ENCODE measurements at places on chromosomes 3 and 15.

DNA sequence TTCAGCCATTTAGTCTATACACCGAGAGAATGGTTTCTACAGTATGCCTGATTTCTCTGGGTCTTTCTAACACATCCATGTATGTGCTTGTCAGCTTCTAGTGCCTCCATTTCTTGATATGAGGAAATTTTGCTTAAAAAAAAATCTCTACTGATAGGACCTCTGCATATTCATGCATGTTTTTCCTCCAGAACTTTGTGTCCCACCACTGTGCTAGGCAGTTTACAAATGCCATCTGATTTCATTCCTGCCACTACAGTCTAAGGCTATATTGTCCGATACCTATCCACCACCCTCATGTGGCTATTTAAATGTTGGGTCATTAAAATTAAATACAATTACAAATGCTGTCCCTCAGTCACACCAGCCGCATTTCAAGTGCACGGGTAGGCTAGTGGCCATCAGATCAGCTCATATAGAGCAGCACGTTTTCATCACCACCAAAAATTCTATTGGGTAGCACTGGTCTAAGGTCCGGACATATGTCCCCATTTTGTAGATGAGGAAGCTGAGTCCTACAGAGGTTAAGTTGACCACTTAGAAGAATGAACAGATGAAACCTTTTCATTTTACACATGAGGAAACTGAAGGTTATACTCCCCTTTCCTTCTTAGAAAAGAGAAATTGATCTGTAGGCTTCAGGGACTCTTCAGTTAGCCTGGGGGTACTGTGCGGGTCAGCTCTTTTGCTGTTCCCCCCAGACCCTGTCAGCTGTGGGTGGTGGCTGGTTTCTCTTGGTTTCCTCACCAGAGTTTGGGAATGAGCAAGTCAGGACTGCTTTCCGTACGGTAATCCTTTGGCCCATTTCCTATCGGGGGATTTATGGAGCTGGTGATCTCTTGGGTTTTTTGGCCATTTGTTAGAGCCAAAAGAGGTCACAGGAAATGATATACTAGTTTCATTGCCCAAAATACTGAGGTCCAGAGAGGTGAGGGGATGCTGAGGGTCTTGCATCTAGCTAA lies 56.5 kb downstream of the SMAD3 start:
- DNase-seq = no peak

- DNase-seq = no peak
Measured at GRCh38 chr3:30098653-30099455, 507.5 kb upstream of the TGFBR2 start.

DNA sequence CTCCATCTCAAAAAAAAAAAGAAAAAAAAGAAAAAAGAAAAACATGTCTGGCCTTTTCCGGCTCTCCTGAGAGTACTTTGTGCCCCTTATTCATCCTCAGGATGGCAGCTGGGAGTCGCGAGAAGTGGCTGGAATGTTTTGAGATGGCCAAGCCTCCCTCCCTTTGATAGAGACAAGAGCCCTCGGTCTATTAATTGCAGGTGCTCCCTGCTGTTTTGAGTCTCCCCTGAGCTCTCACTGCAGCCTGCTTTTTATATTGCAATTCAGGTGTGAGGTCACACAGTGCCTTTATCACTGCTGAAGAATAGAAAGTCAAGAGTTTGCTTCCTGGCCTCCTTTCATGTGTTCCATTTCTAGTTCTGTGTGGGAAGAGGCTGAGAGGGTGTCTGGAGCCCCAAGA lies 10.9 kb downstream of the CA12 start:
- DNase-seq = no peak

DNA sequence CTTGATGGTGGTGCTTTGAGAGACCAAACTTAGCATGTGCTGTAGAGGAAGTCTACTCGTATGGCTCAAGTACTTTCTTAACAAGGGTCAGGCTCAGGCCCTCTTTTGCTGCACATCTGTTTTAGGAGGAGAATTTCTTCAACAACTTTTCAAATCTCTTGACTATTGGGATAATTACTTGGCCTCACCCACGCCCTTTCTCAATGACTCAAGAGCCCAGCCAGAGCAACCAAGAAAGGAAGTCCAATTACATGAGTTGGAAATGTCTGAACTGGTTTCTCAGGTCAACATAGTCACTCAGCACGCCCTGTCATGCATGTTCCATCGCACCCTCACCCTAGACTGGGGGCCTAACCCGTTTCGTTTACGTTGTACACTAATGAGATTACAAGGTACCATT lies 44.8 kb upstream of the UMPS start:
- no peak for DNase-seq

- DNase-seq = no peak
Measured at GRCh38 chr3:33146791-33147445, 33.1 kb downstream of the CRTAP start.

- DNase-seq = no peak
Measured at GRCh38 chr3:46477756-46478155, 13.1 kb upstream of the LTF start.

Data from activated T-helper 2 cell treated with anti-CD3 and anti-CD28 coated beads, Interferon-gamma antibody, Interleukin-2, Interleukin-4, amounts not matched to agents 10 μg/mL and 5 μg/mL and 100 μg/mL, durations not matched to agents 14 hours and 24 hours and 36 hours (primary cell).